Lower lobe of right lung (tissue), 2 donors: ENCODE measurements at places on chromosomes 5 and 9. TPM values are rescaled to one million over a fixed set of nuclear protein-coding genes. Genes with fewer than 3 reads are reported as not detected.

GRCh38 chr5:110323357-110323756 lies 403.1 kb downstream of the TMEM232 start:
- no peak for DNase-seq

The SH3RF2 gene
- total RNA-seq, result 11.5 TPM

DNA sequence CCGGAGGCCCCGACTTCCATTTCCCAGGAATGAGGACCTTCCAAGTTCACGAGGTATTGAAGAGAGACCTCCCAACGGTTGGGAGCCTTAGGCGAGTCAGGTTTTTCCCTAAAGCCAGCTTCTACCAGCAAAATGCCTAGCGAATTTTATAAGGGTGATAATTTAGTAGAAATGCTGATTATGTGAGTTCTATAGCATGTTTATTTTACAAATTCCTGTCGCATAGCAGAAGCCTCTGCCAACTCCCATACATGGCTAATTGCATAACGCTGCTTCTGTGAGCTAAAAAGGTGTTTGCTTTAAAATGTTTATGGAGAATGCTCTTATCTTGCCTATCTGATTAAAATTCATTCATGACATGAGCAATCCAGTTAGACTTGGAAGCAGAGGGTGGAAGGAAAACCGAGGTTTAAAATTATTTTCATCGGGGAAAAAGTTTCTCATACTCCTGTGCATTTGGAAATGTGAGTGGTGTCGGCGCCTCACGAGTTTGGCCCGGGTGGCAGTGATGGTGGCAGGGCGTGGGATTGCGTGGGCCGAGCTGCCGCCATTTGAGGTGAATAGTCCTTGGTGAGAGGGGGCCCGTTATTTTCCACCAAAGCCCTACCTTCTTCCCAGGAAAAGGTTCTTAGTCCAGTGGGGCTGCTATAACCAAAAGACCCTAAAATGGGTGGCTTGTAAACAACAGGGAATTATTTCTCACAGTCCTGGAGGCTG lies 104.4 kb upstream of the FCN2 start:
- DNase-seq, result no peak

DNA sequence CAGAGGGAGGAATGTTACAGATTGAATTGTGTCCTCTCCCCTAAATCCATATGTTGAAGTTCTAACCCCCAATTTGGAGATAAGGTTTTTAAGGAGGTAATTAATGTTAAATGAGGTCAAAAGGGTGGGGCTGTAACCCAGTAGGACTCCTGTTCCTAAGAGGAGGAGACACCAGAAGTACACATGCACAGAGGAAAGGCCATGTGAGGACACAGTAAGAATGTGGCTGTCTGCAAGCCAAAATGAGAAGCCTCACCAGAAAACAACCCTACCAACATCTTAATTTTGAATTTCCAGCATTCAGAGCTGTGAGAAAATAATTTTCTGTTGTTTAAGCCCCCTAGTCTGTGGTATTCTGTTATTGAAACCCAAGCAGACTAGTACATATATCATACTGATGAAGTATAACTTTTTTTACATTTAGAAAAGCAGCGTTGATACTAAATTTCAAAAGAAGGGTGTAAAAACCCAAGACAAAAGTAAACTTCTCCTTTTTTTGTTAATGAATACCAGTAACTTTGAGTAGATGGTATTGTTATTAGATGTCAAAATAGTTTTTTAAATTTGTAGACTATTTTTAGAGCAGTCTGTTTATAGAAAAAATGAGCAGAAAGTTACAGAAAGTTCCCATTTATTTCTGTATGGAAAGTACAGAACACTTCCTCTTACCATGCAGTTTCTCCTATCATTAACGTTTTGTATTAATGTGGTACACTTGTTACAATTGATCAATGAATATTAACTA lies 25.1 kb downstream of the RNF180 start:
- no peak for DNase-seq

GRCh38 chr5:39980056-39980455 lies 555.3 kb upstream of the DAB2 start:
- no peak for DNase-seq

DNA sequence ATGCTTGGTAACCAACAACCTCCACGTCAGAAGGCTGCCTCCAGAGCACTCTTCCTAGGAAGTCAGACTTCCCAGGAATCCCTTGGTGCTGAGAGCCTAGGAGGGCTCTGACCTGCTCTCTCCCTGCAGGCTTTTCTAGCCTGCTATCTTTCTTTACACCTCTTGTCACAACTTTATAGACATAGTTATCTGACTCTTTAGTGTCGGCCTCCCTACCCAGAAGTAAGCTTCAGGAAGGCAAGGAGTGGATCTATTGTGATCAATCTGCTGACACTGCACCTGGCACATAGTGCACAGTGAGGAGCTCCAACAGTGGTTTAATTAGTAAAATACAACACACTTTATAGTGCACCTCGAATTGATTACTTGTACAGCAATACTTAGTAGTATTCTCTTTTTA lies 2.3 kb downstream of the AFAP1L1 start:
- DNase-seq, result no peak
